ENCODE measurements at places on chromosomes 6 and 20. TPM values are rescaled to one million over a fixed set of nuclear protein-coding genes. Genes with fewer than 3 reads are reported as not detected.

- DNase-seq, result peak; percentile 84
Measured at GRCh38 chr6:157761331-157761921, 61.6 kb upstream of the SNX9 start.

DNA sequence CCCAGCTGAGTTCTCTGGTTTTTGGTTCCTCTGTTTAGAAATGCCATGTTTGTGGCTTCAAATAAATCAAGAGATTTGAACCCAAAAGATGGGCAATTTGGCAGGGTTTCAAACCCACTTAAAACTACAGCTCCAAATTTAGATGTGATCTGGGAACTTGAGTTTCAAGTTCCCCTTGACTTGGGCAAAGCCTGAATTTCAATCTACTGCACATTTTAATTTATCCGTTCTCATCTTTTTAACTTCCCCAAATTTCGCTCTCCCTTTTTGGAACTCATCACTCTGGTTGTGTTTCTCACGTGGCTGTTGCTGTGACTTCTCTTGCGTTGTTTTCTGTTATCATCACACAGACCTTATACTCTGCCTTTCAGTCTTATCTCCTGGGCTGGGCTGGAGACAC is 230.9 kb downstream of the CDC5L start:
- DNase-seq, result no peak

- peak; percentile 83 for DNase-seq
Measured at GRCh38 chr6:143236151-143236798, 175.6 kb downstream of the AIG1 start.

DNA sequence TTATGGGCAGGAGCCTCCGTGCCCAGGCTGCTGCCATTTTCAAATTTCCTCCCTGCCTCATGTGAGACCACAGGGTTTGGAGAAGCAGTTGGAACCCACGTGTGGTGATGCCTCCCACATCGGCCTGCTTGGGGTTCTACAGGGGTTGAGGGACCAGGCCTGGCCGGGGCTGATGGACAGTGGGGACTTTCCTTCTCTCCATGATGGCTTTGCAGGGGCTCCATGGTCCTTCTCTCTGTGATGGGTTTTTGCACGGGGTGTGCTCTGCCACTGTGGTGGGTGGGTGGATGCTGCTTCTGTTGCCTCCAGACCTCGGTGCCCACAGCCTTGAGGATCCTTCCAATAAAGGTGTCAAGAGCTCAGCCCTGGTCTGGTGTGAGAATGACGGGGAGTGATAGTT is 54.4 kb downstream of the ADNP start:
- DNase-seq, result no peak

- DNase-seq, result no peak
Measured at GRCh38 chr6:125363824-125364165, 62.0 kb upstream of the HDDC2 start.

DNA sequence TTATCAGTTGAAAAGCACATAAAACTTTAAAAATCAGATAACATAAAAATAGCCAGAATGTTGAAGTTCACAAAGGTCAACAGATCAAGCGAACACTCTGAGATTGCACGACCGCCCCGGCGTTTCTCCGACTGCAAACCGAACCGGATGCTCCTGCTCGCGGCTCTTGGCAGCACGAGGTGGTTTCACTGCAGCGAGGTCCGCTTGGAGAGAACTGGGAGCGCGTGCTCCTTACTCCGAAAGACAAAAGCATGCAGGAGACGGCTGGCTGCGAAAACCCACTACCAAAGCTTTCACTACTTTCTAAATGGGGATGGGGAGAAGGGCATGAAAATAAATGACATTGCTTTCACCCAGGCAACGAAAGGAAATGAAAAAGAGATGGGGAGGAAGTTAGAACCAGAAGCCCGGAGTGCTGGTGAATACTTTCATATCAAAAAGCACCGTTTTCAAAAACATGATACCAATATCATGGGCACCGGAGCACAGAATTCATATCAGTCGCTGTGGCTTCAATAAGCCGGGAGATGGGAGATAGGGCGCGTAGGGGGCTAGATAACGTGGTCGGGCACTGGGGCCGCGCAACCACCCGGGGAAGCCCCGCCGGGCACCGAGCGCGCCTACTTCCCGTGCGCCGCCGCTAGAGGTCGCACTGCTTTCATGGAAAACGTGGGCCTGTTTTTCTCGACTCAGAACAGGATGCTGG is 8.3 kb upstream of the ANKRD60 start:
- DNase-seq, result peak; percentile 83

- DNase-seq, result peak; percentile 68
Measured at GRCh38 chr6:108589244-108589791, 28.6 kb downstream of the FOXO3 start.

- DNase-seq, result peak; percentile 54
Measured at GRCh38 chr6:41894366-41895299, 542 bp downstream of the USP49 start.

- DNase-seq, result peak; percentile 92
Measured at GRCh38 chr6:73695619-73696421, at the start of gene CD109. TSS of gene CD109 (plus strand) at chr6:73696203. CDS start at chr6:73696216, 13 bp downstream.

DNA sequence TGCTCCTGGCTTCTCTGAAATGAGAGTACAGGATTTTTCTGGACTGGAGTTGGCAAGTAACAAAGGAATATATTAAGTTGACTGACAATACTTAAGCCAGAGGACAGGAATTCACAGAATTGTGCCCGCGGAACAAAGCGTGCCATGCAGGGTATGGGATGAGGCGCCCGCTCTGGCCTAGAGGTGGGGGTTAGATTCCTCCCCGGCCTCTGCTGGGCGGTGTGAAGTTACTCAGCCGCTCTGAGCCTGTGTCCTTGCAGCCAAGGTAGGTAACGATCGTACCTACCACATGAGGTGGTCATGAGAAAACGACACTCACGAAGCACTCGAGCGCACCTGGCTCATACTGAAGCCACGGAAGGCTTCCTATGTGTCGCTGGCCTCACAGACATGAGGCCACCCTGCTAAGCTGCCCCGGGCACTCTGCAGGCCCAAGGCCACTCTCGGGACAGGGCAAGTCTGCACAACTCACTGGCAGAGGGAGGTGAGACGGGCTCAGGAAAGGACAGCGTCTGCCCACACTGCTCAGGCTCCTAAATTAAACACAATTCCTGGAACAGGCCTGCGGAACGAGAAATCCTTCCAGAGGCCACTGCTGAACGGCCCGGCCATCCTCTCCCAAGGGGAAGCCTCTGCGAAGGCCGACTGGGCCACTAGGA is 70.8 kb downstream of the PSMG4 start:
- no peak for DNase-seq

GRCh38 chr20:23415959-23416583 is 5.2 kb downstream of the NAPB start:
- peak; percentile 81 for DNase-seq

DNA sequence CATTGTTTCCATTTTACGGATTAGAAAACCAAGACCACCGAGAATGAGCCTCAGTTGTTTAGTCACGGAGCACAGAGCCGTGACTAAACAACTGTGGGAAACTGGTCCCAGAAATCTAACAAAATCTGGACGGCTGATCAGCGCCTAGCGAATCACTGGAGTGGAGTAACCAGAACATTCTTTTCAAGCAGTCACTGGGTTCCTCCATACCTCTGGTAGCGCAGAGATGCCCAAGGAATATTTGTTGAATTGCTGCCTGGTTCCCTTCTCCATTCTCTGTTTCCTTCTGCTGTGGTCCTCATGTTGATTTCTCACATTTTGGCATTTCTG is 62.0 kb downstream of the GPX5 start:
- DNase-seq, result peak; percentile 56

DNA sequence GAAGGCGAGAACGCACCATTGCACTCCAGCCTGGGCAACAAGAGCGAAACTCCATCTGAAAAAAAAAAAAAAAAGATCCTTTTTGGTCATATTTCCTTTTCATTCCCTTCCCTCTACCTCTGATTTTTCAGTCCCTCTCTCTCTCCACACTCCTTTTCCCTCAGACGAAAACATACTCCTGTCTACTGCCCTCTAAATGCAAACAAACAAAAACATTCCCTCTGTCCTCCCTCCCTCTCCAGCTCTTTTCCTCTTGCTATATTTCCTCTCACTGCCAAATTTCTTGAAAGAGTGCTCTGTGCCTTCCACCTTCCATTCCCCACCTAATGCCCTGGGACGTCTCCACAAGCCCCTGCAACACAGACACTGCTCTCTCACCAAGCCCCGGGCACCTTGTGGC is 14.9 kb upstream of the MDFI start:
- no peak for DNase-seq

GRCh38 chr20:48246061-48246790 is 460.9 kb upstream of the SULF2 start:
- DNase-seq, result peak; percentile 4

DNA sequence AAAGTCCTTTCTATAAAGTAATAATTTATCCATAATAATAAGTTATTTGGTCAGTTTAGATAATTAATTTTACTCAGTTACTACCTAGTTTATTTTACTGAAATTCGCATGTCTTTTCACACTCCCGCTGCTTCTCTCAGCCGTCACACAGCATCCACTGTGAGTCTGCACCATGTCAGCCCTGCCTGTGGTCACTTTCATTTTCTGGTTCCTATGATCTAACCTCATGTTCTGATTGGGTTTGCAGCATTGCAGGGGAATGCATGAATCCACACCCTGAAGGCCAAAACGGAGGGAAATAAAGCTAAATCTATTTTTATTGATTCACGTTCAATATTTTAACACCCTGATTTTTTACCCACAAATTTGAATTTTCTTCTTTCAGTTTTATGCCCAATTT is 47.4 kb downstream of the PDE10A start:
- DNase-seq, result no peak

DNA sequence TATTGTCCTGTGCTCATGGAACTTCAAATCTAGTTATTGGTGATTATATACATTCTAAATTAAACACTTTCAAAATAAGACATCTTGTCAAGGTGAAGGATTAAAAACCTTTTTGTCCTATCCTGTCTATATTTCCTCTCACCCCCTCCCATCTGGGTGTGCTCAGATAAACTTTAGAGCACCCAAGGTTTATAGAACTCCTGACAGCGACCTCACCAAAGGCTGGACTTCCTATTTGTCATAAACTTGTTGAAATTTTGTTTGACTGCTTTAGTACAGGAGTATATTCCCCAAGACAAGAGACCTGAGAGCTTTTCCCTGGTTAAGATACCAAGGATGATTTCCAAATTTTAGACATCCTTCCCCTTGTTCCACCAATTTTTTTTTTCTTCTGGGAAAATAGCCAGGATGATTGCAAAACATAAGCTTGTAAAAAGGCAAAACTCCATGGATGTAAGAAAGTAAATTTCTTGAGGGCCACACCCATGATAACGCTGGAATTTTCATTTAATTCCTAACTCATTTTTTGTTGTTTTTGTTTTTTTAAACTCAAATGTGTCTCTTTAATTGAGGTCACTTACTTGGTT is 33.0 kb downstream of the CARMIL1 start:
- peak; percentile 71 for DNase-seq

DNA sequence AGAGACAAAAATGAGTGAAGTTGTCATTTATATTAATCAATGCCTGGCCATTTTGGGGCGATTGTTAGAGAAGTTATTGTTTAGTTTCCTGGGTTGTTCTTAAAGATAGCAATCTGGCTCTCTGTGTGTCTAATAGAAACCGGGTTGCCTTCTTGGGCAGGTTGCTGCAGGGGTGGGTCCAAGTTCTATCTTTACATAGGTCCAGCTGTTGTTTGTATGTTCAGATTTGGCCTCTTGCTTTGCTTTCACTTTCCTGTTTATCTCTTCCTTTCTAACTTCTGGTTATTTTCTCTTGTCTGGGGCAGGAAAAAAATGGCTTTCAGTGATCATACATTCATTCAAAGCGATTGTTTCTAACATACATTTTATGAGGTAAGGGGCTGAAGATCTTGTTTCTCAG is 128.4 kb upstream of the NOX3 start:
- DNase-seq, result no peak

Gene CST7
- polyA plus RNA-seq, result not detected

Gene PSORS1C1
- polyA plus RNA-seq, result 2.6 TPM

Gene KCNB1
- not detected for polyA plus RNA-seq

Gene DEFB132
- not detected for polyA plus RNA-seq

Gene PRKN
- 1.2 TPM for polyA plus RNA-seq
